Activated T-helper 17 cell treated with anti-CD3 and anti-CD28 coated beads, Interleukin-2, amount 50 U/mL, for 72 hours (primary cell): ENCODE measurements at places on chromosomes 11 and 22. TPM values are rescaled to one million over a fixed set of nuclear protein-coding genes. Genes with fewer than 3 reads are reported as not detected.

CXCR5 gene
- 20.2 TPM for total RNA-seq

OR10A5 gene
- not detected for total RNA-seq

CTSD gene
- total RNA-seq: 38.0 TPM

SYT13 gene
- not detected for total RNA-seq
